T1000 (cell line): ENCODE measurements at places on chromosomes 3 and 15.

- no peak for DNase-seq
Measured at GRCh38 chr15:48778331-48778730, 32.5 kb downstream of the CEP152 start.

DNA sequence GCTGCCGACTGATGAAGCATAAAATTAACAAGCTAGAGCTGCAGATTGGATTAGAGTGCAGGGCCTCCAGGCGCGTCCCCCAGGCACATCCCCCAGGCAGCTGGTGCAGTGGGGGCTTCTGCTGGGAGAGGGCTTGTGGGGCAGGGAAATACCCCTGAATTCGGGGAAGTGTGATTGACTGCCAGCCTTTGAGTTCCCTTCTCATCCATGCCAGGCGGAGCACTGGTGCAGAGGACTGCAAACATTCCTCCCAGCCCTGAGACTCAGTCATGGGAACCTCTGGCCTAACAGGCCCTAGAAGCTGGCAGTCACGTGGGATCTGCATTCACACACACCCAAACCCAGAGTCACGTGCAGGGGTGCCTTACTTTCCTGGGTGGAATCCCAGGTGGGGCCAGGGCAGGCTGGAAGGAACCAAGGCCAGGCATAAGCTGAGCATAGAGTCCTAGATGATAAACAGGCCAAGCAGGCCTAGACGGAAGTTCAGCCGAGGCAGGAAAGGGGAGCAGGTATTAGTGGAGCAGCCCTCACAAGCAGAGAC, 46.2 kb upstream of the SEC22A start:
- no peak for DNase-seq

- no peak for DNase-seq
Measured at GRCh38 chr3:127858521-127858920, 36.2 kb upstream of the MGLL start.

GRCh38 chr3:87073496-87074145, 82.7 kb upstream of the VGLL3 start:
- DNase-seq, result no peak

- no peak for DNase-seq
Measured at GRCh38 chr3:160213191-160213590, 12.0 kb upstream of the C3orf80 start.

- no peak for DNase-seq
Measured at GRCh38 chr15:36252146-36252711, 327.2 kb upstream of the CDIN1 start.

GRCh38 chr3:159859836-159860235, 128.8 kb upstream of the IL12A start:
- no peak for DNase-seq

- DNase-seq, result no peak
Measured at GRCh38 chr15:82183121-82184031, 79.2 kb downstream of the EFL1 start.

DNA sequence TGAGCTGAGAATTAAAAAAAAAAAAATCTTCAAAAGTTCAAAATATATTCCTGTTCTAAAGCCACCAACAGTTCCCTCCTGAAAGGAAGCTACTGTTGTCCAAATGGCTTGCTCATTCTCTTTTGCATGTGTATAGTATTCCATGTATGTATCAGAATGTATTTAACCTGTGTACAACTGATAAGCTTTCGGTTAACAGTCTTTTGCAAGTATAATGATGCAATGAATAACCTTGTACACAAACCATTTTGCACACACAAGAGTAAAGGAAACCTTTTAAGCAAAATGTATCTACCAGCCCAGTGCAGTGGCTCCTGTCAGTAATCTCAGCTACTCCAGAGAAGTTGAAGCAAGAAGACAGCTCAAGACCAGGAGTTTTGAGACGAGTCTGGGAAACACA, 32.6 kb downstream of the TOPBP1 start:
- no peak for DNase-seq

- DNase-seq, result no peak
Measured at GRCh38 chr3:112338021-112338726, 5.2 kb downstream of the CD200 start.

DNA sequence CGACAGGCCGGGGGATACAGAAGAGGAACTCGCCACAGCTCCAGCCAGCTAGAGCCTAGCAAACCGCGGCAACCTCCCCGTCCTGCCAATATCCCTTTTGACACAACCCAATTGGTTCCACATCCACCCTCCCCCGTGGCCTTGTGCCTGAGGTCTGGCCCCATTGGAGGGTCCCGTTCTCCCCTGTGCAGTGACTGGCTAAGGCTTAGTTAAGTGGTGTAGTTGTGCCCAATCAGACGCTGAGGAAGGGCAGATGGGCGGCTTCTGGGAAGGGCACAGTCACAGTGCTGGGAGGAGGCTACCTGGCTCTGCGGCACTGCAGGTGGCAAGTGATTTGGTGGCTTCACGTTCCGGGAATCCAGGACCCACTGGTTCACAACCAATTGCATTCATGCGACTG, 78.6 kb downstream of the SNRK start:
- no peak for DNase-seq

DNA sequence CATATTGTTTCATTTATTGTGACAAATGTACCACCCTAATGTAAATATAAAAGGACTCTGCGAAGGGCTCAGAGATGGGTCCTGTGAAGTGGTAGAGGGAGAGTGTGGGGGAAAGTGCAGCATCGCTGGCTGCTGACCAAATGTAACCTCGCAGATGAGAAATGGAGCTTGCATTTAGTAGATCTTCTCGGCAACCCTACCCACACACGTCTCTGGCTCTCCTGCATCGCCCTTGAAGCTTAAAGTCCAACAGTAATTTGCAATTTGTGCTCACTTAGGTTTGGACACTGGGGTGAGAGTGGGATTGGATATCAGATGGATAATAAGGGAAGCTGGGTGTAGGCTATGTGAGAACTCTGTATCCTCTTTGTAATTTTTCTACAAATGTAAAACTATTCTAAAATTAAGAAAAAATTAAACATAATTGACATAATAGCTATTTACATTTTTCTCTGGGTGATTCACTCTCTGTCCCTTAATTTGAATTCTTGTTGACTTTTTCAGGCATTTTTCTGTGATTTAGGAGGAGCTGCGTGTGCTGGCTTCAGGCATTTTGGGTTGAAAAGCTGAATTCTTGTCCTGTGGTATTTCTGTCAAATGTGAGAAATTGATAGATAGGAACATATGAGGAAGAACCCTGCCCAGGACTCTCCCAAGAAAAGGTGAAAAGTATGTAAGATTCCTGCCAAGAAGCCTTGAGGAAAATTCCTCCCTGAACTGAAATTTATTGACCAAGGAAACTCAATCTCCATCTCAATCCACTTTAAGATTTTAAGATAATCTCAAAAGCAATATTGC, 524.7 kb upstream of the MCTP2 start:
- no peak for DNase-seq

- no peak for DNase-seq
Measured at GRCh38 chr3:43296565-43296964, 10.2 kb downstream of the SNRK start.

- no peak for DNase-seq
Measured at GRCh38 chr3:134487406-134487805, 1.5 kb downstream of the CEP63 start.

- DNase-seq, result peak; percentile 63
Measured at GRCh38 chr3:113051302-113051711, 60.5 kb downstream of the GTPBP8 start.

DNA sequence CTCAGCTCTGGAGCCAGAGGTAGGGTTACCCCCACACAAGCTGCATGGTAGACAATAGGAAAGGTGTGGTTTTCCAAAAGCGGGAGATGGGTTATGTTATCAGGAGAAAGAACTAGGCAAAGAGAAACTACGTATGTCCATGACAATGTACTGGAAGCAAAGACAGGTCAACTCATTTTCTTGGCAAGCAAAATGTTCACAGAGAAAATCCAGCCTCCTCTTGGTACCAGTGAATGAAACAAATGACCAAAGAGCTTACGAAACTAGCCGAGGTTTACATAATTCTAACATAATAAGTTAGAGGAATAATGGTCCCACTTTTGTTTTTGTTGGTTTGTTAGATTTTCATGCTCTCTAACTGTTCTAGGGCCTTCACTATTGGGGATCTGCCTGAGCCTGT, 338.1 kb upstream of the TGFBR2 start:
- no peak for DNase-seq
